Right cardiac atrium (tissue), 5 donors: ENCODE measurements at places on chromosomes 7 and 10. TPM values are rescaled to one million over a fixed set of nuclear protein-coding genes. Genes with fewer than 3 reads are reported as not detected.
A peak's percentile ranks its signal among the peaks of the same experiment; 100 is the strongest.

The TUBAL3 gene
- polyA plus RNA-seq, result 0.43 TPM

GRCh38 chr7:44617225-44617890 lies 10.9 kb downstream of the OGDH start:
- no peak for DNase-seq

DNA sequence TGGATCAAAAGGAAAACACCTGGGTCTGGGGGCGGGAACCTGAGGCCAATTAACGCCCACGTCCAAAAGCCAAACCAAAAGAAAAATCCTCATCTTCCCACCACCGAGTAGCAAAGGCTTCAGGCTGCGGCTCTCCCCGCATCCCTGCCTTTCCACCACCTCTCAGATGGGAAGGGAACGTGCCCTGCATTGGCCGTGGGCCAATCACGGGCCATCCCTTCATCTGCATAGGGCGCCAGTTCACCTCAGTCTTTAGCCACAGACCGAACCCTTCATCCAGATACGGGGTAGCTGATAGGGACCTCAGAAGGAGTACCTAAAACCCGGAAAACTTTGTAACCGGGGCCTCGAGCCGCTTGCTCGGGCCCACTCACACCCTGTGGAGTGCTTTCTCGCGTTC lies 626 bp downstream of the PRPF18 start:
- no peak for DNase-seq

The PRDX3 gene
- 233 TPM for polyA plus RNA-seq

- DNase-seq, result peak; percentile 84
These were observed 160.2 kb downstream of the JAZF1 start for GRCh38 chr7:28020302-28020940.

DNA sequence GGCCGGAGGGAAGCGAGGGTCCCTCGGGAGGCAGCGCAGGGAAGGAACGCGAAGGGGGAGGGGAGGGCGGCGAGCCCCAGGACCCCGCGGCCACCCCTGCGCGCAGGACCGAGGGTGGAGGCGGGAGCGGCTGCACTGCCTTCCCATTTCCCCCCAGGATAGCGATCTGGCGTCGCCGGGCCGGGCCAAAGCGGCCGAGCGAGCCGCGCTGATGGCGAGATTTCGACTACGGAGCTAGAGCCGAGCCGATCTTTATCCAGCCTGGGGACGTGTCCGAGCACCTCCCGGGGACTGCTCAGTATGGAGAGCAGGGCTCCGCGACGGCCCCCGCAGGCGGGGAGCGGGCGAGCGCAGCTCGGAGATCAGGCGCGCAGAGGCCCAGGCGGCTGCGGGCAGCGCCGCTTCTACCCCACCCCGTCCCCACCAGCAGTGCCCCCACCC lies 590 bp upstream of the CRTAC1 start:
- DNase-seq, result peak; percentile 17

DNA sequence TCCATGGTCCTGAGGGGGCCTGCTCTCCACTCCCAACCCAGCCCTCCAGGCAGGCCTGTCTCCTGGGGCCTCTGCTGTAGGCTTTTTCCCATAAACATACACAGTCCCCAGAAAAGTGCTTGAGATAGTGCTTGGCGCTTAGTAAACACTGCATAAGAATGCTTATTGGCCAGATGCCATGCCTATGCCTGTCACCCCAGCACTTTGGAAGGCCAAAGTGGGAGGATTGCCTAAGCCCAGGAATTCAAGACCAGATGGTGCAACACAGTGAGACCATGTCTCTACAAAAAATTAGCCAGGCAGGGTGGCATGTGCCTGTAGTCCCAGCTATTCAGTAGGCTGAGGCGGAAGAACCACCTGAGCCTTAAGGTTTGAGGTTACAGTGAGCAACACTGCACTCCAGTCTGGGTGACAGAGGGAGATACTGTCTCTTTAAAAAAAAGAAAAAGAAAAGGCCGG lies 24.6 kb upstream of the ASL start:
- no peak for DNase-seq

The CALCR gene
- 0.02 TPM for polyA plus RNA-seq

GRCh38 chr7:151123822-151124464 lies 37.7 kb downstream of the AGAP3 start:
- peak; percentile 86 for DNase-seq

DNA sequence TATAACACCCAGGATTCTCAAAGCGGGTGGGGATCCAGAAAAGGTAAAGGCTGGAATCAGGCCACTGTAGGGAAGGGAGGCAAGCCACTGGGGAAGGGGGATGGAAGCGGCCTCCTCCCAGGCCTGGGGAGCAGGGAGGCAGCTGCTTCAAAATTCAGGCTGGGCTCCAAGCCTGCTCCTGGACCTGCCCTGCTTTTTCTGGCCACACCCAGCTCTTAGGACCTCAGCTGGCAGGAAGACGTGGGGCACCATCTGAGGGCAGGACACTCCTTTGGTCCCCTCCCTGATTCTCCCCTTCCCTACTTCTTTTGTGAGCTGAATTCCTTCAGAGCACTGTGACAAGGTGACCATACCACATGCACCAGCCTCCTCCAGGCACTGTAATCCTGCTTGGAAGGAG lies 4.6 kb upstream of the LBX1 start:
- DNase-seq, result no peak

DNA sequence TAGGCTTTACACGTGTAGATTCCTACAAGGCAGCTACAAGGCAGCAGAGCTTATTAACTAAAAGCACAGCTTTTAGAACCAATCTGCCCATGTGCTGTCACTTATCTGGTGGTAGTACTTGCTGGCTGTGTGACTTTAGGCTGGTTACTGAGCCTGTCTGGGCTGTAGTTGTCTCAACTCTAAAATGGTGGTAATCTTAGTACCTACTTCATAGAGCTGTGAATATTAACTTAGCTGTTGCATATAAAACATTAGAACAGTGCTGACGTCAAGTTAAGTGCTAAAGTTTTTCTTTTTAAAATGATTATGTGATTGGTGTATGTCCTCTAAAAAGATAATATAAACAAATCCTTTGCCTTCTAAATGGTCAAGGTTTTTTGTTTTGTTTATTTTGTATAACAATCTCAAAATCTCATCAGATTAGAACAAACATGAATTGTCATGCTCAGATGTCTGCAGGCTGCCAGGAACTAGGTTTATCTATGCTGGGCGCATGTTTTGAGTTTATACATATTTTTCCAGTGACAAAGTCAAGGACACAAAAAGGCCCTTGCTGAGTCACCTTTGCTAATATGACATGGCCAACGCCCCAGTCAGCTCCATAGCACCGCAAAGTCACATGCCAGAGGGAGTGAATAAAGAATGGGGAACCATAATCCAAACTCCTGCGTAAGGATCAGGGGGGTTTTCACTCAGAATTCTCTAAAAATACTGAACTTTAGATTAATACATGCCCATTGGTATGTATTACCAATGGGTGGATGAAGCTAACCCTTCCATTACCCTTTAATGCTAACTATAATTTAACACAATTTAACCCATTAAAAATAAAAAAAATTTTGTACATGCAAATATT lies 39.8 kb upstream of the ARL4A start:
- no peak for DNase-seq

DNA sequence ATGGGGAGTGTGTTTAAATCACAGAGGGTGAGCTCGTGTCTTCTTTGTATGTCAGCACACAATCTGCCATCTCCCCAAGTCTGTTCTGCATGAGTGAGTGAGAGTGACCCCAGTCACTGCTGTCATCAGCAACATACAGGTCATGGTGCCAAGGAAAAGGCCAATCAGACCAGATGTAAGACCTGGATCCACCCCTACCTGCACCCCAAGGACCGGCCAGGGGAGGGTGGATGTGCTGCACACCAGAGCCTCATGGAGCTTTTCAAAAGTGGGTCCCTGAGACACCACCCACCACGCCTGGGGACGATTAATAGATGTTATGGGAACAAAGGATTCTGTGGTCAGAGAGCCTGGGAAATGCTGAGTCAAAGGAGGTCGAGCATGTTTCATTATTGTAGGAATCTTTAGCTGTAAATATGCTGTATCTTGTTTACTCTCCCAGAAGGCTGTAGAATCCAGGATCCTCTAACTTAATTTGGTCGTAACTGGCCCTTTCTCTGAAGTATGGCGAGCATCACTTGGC lies 420.5 kb downstream of the RPS24 start:
- no peak for DNase-seq

The TPST1 gene
- polyA plus RNA-seq, result 5.1 TPM

The OGDHL gene
- 8.0 TPM for polyA plus RNA-seq

GRCh38 chr7:149819141-149819960 lies 18.8 kb upstream of the ZNF862 start:
- peak; percentile 37 for DNase-seq

DNA sequence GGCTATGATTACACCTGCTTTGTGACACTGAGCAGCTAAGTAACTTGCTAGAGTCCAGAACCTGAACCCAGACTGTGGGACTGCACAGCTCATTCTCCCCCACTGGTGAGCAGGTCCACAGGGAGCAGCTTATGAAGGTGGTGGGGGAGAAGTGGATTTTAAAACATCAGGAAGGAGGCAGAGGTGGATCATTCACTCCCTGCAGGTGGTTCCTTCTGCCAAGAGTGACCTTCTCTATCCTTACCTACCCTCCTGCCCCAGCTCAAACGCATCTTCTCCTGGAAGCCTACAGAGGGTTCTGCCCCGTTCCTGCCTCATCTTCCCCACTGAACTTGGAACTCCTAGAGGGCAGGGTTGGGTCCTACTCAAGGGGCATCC lies 539 bp upstream of the FAM241B start:
- no peak for DNase-seq

- DNase-seq, result no peak
These were observed 32.8 kb downstream of the CPVL start for GRCh38 chr7:29113384-29114102.

DNA sequence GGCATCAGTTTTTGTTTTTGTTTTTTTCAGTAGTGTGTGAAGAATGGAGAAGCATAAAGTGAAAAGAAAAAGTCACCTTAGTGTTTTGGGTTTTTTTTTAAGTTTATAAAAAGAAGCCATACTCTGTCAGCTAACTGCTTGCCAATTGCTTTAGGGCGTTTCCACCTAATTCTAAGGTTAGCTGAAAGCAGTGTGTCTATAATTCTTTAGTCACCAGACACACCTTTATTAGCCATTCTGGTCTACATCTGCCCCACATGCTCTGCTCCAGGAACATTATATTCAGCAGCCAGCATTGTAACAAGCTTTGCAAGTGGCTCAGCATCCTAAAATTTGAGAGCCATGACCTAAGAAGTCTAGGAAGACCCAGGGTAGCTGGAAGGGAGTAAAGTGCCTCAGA lies 14.1 kb upstream of the SLC16A12 start:
- no peak for DNase-seq

GRCh38 chr7:29077854-29078253 lies 68.5 kb downstream of the CPVL start:
- DNase-seq, result no peak

The CALHM3 gene
- not detected for polyA plus RNA-seq

- DNase-seq, result no peak
These were observed 368.9 kb downstream of the PLXDC2 start for GRCh38 chr10:20185116-20185515.

The CD36 gene
- 570 TPM for polyA plus RNA-seq

DNA sequence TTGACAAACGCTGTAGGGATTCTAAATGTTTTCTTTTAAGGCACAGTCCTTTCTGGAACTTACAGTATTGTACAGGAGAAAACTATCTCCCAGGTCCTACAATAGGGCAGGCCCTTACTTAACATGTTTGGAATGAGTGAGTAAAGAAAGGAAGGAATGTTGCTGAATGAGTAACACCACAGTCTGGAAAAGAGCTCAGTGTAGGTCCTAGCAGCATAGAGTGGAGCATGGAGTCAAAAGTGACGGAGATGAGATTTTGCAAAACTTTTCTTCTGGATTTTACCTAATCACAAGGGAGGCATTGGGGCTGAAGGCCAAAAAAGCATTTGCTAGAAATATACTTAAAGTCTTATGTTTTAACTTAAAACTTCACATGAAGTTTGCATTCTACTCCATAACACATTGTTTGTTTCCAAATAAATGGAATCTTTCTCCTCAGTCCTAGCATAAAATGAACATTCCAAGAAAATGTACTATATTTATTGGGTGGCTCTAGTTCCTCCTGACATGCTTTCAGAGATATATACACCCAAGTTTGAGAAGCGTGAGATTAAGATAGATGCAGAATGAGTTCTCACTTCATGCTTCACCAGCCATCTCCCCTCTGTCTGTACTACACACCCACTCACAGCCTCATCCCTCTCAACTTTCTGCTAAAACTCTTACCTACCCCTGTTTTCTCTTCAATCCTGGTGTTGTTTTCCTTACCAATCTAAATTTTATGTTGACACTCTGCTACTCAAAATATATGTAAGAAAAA lies 20.2 kb upstream of the ADD3 start:
- no peak for DNase-seq

DNA sequence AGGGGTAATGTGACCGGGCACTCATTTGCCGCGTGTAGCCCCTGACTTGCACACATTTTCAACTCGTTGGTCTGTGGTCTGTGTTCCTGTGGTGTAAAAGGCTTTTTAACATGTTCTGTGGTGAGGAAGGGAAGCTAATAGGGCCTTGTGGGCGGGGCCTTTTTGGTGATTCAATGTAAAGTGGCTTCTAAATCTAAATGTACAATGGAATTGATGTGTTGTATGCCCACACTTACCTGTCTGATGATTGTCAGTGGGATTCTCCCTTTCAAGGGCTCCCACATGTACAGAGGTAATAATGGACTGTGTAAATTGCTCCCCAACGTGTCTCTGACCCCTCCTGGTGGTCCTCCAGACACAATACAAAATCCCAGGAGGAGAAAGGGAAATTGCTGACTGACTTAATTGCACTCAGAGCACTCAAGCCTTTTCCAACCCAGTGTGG lies 43.1 kb upstream of the GATAD1 start:
- DNase-seq, result no peak

- DNase-seq, result peak; percentile 34
These were observed 26.4 kb upstream of the KNDC1 start for GRCh38 chr10:133133471-133134231.

The SCART1 gene
- 0.29 TPM for polyA plus RNA-seq

- DNase-seq, result no peak
These were observed 432.9 kb downstream of the GATA3 start for GRCh38 chr10:8487346-8487745.

The ANKRD61 gene
- 0.11 TPM for polyA plus RNA-seq

The NAT16 gene
- polyA plus RNA-seq, result not detected
